Tibial nerve (tissue), 4 donors: ENCODE measurements at places on chromosomes 2 and 18.
A peak's percentile ranks its signal among the peaks of the same experiment; 100 is the strongest.

DNA sequence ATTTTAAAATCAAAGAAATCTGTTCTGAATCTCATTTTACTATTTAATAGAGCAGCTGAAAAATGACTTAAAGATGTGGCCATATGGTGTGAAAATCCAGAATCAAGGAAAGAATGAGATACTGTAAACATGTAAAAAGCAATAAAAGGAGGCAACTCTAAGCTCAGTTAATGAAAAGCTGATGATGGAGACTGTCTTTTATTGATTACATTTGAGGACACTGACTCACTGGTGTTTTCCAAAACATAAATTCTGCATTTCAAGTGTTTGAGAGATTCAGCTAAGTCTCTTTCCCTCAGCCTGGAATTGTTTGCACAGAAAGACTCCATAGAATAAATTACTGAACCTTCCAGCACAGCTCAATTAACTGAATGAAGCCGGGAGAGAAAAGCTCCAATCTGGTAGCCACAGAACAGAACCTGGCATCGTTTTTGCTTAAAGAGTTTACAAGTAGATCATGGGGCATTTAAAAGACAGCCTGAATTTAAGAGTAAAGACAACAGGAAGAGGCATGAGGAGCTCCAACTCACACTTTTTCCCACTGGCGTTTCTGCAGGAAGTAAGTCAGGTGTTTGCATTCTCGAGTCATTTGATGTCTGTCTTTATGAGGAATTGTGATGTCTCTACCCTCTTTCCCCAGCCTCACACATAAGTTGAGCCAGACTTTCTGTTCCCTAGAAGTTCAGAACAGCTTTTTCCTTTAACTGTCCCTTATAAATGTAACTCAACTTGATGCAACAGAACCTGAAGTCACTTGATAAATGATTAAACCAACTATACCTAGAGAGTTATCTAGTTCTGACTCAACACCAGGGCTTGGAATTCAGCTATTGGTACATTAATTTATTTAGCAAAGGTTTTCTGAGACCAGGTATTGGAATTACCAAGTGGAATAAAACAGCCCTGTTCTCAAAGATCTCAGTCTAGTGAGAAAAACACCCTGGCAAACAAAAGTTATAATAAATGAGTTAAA lies 53.3 kb downstream of the FTCDNL1 start:
- DNase-seq = no peak

- DNase-seq = no peak
Measured at GRCh38 chr18:34873986-34874580, 164.0 kb downstream of the DTNA start.

DNA sequence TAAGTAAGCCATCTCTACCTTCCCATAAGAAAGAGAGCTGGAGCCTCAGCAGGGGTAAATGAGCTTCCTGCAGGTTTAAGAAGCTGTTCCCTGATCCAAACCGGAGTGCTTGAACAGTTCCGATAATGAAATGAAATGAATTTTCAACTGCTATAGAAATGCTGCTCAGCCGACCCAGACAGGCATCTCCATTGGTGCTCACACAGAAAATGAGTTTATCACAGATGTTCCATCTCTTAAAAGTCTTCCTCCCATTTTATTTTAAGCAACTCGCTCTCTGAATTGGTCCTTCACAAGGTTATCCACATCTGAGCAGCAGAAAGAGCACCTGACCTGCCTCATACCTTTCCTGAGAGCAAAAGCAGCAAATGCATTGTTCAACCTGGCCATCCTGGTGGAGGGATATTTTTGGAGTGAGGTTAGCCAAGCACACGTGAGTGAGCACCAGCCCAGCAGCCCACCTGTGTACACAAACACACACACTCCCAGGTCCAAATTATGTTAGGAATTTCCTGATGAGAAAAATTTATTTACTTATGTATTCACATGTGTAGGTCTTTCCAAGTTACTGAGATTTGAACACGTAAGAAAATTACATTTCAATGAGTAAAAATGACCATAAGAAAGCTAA lies 42.2 kb upstream of the CCDC68 start:
- no peak for DNase-seq

- DNase-seq = peak; percentile 81
Measured at GRCh38 chr2:85420536-85421259, 2.2 kb downstream of the SH2D6 start.

DNA sequence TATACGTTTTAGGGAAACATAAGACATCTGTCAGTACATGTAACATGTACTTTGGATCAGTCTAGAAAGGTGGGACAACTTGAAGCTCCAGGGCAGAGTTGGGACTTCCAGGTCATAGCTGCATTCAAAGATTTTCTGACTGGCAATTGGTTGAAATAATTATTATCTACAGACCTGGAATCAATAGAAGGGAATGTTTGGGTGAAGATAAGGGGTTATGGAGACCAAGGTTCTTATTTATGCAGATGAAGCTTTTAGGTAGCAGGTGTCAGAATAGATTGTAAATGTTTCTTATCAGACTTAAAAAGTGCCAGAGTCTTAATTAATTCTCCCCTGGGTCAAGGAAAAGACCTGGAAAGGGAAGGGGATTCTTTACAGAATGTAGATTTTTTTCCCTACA lies 19.8 kb downstream of the RPIA start:
- no peak for DNase-seq
